ENCODE measurements at places on chromosomes 16 and 17.

GRCh38 chr17:21140911-21141310 is 14.1 kb downstream of the DHRS7B start:
- DNase-seq = no peak

- no peak for DNase-seq
These were observed 8.4 kb upstream of the HASPIN start for GRCh38 chr17:3715296-3715695.

- no peak for DNase-seq
These were observed 149.7 kb downstream of the RPTOR start for GRCh38 chr17:80694085-80694991.

DNA sequence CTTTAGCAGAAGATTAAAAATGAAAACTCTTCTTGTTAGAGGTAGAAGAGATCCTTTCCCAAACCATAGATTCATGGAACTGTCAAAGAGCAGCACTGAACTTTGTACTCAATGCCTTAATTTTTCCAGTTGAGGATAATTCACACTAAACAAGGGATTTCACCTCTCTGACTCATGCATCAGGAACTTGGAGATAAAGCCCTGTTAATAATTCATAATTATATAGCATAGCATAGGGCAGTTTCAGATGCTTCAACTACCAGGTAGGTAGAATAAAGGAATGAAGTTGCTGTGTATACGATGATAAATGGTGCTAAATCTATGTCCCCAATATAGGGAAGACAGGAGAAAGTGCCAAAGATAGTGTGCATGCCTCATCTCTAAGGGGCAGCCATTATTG is 450.4 kb downstream of the MAF start:
- DNase-seq = no peak

GRCh38 chr17:79679631-79680317 is 51.0 kb upstream of the ENPP7 start:
- DNase-seq = no peak

DNA sequence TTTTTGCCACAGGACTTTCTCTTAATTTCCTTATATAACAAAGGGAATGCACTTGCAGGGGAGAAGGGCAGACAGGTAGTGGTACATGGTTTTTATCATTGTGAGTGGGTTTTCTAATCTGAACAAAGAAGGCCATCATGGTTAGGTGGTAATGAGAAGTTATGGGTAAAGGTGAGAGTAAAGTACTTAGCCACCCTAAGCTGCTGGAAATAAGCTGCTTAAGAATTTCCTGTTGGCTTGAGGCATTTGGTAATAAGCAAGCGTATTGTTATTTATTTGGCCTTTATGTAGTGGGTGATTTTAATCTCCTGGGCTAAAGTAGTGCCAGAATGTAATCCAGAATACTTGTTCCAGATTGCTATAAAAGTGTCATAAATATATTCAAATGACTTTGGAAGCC is 27.1 kb downstream of the TAC4 start:
- DNase-seq = no peak

GRCh38 chr16:85878407-85878806 is 20.6 kb upstream of the IRF8 start:
- DNase-seq = no peak

GRCh38 chr17:78458091-78458490 is 79.6 kb downstream of the PGS1 start:
- DNase-seq = no peak

DNA sequence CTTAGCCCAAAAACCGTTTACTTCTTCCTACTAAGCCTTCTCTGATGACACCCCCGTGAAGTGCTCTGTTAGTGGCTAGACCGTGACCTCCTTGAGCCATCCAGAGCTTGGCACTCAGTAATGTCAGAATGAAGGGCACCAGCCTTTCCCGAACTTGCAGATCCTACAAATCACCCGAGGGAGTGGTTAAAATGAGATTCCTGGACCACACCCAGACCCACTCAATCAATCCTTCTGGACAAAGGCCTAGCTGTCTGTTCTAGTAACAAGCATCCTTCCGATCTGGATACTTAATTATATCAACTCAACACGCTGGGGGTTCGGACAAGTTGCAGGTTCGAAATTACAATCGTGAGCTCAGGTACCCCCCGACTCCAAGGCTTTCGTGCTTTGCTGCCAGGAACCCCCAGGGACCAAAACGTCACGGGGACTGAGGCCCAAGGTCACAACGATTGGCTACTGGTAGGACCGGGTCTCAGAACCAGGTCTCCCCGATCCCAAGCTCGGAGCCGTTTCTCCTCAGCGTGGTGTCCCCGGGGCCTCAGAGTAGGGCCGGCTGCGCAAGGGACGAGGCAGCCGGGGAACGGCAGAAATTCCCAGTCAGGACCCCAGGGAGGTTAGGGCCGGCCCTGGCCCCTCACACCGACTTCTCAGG is 527 bp downstream of the CIAPIN1 start:
- no peak for DNase-seq

DNA sequence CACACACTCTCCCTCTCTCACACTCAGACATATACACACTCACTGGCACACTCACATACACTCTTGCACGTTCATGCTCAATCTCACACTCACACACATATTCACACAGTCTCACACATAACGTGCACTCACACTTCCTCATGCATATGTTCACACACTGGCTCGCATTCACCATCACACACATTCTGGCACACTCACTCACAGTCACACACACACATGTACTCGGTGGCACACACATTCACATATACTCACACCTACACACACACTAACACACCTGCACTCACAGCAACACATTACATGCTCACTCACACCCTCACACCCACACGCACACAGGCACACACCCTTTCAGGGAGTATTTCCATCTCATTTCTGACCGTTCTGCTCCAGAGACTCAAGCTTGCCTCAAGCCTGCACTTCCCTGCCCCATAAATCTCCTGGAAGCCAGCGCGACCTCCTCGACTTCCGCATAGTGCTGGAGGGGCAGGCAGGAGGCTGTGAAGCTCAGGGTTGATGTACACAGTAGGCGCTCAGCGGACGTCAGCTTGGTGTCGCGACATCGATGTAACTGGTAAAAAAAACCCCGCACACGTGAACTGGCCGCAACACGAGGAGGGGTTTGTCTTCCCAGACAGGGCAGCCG is 66.7 kb upstream of the FOXF1 start:
- DNase-seq = no peak

GRCh38 chr17:32684087-32684958 is 192.6 kb downstream of the MYO1D start:
- DNase-seq = no peak
